ENCODE measurements at places on chromosomes 1 and 21. TPM values are rescaled to one million over a fixed set of nuclear protein-coding genes. Genes with fewer than 3 reads are reported as not detected.

The PLA2G2A gene
- 3.6 TPM for total RNA-seq

The LORICRIN gene
- not detected for total RNA-seq

- no peak for DNase-seq
Observed at GRCh38 chr1:6597777-6598131, 4.9 kb downstream of the KLHL21 start.

GRCh38 chr1:24752305-24752704 is 7.1 kb downstream of the CLIC4 start:
- no peak for DNase-seq

The SOX13 gene
- 13.7 TPM for total RNA-seq

DNA sequence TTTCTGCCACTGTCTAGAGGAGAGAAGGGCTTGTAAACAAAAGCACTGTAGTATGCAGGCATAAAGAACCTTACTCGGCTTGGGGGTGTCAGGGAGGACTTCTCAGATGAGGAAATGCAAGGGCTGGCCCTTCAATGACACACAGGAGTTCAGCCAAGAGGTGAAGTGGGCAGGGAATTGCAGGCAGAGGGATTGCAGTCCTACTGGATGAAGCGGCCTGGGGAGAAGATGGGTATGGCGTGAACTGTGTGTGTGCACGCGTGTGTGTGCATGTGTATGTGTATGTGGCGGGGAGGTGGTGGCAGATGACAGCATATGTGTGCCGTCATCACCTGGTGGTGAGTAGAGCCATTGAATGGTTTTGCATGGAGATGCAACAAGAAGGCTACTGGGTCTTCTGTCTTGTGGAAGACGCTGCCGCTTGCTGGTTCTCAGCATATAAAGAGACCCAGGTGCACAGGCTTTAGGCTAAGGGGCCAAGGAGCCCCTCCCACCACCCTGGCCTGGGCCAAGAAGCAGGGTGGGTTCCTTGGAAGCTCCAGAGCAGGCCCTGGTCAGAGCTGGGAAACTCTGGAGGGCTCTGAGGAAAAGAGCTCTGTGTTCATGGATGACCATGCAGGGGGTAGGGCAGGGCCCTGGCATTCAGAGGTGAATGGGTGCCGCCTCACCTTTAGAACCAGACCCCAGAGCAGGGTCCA is 4.1 kb upstream of the EPS8L3 start:
- peak; percentile 10 for DNase-seq

GRCh38 chr1:151184211-151184610 is 5.8 kb downstream of the VPS72 start:
- DNase-seq, result no peak

DNA sequence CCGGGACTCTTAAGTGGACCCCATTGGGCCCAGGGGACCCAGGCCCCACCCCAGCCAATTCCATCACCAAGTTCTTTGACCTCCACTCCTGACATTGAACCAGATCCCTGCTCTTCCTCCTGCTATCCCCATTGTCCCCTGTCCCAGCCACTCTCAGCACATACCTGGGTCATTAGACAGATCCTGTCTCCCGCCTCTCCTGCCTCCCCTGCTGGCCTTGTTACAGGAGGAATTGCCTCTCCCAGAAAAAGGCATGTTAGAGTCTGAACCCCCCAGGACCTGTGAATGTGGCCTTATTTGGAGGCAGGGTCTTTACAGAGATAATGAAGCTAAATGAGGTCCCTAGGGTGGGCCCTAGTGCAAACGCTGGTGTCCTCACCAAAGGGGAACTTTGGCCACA is 301.9 kb downstream of the NPHP4 start:
- no peak for DNase-seq

DNA sequence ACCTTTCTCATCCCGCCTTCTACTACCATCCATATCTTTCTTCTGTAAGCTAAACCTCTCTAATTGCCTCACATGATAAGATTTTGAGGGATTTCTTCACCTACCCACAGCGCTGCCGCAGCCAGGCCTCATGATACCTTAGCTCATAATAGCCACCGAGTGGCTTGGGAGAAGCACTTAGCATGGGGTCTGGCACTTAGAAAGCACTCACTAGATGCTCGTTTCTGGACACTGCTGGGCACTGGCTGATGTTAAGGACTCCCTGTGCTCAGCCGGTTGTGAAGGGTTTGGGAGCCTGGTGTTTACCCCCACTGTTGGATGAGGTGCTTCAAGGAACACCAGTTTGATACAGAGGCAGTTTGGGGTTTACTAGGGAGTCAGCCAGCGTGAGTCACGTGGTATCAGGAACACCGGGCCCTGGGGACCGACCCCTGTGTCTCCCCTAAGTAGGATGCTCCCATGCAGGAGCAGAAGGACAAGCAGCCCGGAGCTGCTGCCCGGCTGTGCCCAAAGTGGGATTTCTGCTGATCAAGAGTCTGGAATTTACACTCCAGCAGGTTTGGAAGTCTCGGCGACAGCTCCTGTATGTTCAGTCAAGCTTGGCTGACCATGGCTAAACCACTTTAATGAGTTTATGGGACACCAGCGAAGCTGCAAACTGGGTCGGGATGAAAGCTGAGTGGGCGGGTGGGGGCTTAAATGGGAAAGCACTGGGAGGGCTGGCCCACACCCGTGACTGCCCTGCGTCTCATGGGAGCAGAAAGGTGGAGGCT is 63.3 kb downstream of the GALNT2 start:
- no peak for DNase-seq

The S100A1 gene
- not detected for total RNA-seq

DNA sequence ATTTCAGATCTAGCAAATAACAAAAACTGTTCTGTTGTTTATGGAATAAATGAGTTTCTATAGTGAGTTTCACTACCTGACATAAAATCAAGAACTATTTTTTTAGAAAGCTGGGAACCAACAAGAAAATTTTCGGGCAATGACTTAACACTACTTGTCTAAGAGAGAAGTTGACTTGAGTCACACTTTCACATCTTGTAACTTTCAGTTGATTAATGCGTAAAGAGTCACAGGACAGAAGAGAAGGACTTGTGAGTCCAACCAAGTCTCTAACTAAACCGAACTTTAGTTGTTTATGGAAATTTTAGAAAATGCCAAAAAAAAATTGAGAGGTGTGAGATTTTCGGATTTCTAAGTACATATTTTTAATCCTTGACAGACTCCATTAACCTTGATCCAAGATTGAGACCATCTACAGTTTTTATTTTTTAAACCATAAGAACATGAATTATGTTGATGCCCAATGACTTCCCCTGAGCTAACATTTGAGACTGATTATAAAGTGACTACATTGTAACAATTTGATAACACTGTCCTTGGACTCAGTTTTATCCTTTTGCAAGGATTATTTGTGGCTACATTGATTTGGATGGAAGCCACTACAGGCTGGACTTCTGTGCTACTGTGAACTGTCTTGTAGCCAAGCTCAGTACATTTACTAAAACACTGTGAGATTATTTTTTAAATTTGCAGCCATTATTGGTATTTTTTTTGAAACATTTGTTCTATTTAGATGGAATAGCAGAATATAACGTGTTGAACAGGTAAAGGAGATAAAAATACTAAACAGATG is 284.0 kb downstream of the PTPRC start:
- no peak for DNase-seq

- DNase-seq, result no peak
Observed at GRCh38 chr1:65146908-65147423, 1.0 kb upstream of the AK4 start.

GRCh38 chr21:34639882-34640788 is 25.2 kb upstream of the RCAN1 start:
- no peak for DNase-seq

DNA sequence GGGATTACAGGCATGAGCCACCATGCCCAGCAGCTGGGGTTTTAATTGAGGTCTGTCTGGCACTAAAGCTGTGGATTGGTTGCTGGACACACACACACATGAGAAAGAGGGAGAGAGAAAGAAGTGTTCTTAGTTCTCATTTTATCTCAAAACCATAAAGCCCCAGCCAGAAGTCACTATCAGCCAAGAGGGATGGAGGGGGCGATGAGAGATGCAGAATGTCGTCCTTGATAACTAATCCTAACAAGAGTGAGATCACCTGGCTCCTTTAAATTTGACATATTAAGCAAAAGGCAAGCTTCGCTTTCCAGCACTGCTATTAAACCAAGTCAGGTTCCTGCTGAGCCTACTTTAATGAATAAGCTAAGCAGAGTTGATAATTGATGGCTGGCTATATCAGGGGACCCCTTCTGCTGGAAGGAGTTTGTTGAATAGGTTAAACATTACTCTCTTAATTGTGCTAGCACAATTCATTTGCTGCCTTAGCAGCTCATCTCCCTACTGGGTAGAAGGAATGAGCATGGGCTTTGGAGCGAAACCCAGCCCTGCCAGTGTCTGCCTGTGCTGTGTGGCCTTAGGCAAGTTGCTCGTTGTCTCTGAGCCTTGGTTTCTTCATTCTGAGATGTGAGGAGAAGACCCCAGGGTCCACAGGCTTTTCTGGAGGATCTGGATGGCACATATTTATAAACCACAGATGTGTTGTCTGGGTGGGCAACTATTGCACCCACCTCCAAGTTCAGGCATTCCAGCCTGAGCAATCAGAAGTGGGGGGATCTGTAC is 50.8 kb downstream of the ALPL start:
- no peak for DNase-seq

The OR6N1 gene
- total RNA-seq, result not detected

- DNase-seq, result no peak
Observed at GRCh38 chr1:40532844-40533424, 1.5 kb downstream of the ZNF684 start.

- no peak for DNase-seq
Observed at GRCh38 chr1:174956086-174956485, 43.7 kb upstream of the CACYBP start.

DNA sequence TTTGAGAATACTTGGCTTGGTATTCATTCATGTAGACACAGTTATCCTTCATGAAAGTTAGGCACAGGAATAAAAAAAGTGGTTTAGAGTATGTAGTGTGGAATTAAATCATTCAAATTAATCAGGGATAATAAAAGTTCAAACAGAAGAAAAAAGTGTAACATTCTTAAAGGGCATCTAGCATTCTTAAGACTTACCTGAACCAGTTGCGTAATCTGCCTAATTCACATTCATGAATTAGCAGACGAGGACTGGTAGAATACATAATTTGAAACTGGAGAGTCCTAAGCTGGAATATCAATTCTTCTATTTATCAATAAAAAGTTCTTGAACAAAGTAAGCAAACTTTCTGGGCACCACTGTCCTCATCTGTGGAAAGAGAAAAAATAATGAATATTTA is 157.0 kb upstream of the DEPDC1 start:
- DNase-seq, result no peak

The ADAMTS1 gene
- total RNA-seq, result 9.3 TPM

The COG2 gene
- total RNA-seq, result 80.1 TPM

- no peak for DNase-seq
Observed at GRCh38 chr1:55636696-55637095, 421.5 kb upstream of the USP24 start.

DNA sequence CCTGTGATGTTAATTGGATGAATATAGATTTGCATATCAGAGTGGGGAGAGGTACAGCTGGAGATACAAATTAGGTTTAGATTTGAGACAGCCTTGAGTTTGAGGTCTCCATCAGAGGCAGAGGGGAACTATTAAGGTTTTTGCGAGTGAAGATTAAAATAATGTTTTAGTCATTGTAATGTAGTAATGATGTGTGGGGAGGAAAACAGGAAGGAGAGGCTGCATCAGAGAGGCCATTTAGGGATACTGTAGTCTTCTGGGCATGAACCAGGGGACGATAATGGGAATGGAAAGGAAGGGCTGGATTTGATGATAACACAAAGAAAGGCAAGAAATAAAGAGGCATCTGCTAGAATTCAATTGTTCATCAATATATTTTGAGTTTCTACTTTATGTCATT is 9.5 kb downstream of the CD84 start:
- no peak for DNase-seq

GRCh38 chr1:101509370-101509769 is 272.6 kb downstream of the S1PR1 start:
- DNase-seq, result no peak

The FAM151A gene
- total RNA-seq, result not detected

GRCh38 chr1:208272713-208273112 is 28.5 kb upstream of the PLXNA2 start:
- DNase-seq, result no peak

- DNase-seq, result no peak
Observed at GRCh38 chr21:16580661-16581060, 850.9 kb downstream of the USP25 start.

DNA sequence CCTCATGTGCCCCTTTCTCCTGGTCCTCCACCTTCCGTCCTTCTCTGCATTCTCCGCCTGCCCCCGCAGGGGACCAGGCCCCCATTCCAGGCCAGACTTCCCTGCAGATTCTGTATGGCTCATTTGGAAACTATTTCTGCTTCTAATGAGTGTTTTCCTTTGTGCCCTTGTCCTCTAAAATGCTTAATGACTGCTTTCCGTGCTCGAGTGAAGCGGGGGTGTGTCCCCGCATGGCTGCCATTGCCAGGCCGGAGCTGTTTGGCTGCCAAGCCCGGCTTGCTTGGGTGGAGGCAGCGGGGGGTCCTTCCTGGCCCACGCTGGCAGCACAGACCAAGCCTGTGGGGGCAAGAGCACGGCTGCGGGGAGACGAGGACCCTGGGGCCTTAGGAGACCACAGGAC is 299.3 kb upstream of the VAMP3 start:
- DNase-seq, result no peak

Data from adrenal gland (tissue), 19 donors.